ENCODE measurements at places on chromosomes 11 and 22. TPM values are rescaled to one million over a fixed set of nuclear protein-coding genes. Genes with fewer than 3 reads are reported as not detected.

GRCh38 chr11:8392166-8392565 is 128.5 kb upstream of the LMO1 start:
- no peak for DNase-seq

DNA sequence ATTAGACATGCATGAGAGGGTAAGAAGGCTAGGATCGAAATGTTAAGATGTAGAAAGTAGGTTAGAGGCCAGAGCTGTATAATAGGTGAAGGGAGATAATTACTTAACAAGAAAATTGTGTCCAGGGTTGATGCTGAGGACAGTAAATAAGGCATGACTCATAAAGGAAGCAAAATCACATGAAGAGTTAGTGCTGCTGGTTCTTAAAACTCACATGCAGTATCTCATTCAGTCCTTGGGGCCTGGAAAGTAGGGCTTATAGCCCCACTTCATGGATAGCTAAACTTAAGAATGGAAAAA is 130.2 kb downstream of the NCAM1 start:
- DNase-seq, result no peak

DNA sequence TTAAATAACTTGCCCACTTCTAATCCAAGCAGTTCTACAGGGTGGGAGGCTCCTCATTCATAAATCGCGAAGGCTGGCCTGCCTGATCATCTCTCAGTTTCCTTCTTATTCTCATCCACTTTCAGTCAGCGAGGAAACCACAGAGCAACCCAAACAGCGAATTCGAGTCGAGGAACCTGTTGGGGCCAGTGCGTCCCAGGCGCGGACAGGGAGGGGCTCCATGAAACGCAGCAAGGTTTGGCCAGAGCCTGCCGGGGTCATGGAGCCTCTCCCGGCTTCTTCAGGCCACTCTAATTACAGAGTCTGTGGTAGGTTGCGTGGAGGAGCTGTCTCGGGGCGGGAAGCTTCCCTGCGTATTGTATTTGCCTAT is 741 bp upstream of the NAV2 start:
- DNase-seq, result peak; percentile 58

DNA sequence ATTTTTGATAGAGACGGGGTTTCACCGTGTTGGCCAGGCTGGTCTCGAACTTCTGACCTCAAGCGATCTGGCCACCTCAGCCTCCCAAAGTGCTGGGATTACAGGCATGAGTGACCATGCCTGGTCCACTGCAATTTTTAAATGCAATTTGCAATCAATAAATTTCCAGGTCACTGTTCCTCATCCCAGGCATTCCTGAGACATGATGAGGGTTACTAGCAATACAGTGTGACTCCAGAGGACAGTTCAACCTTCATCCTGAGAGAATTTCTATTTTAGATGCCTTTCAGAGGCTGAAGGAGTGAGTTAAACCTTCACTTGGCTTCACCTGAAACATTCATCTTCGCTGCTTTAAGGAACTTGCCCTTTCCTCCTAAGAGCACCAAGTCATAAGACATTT is 9.7 kb upstream of the UBASH3B start:
- DNase-seq, result no peak

- no peak for DNase-seq
These were observed 31.6 kb upstream of the ZBTB16 start for GRCh38 chr11:114027926-114028325.

DNA sequence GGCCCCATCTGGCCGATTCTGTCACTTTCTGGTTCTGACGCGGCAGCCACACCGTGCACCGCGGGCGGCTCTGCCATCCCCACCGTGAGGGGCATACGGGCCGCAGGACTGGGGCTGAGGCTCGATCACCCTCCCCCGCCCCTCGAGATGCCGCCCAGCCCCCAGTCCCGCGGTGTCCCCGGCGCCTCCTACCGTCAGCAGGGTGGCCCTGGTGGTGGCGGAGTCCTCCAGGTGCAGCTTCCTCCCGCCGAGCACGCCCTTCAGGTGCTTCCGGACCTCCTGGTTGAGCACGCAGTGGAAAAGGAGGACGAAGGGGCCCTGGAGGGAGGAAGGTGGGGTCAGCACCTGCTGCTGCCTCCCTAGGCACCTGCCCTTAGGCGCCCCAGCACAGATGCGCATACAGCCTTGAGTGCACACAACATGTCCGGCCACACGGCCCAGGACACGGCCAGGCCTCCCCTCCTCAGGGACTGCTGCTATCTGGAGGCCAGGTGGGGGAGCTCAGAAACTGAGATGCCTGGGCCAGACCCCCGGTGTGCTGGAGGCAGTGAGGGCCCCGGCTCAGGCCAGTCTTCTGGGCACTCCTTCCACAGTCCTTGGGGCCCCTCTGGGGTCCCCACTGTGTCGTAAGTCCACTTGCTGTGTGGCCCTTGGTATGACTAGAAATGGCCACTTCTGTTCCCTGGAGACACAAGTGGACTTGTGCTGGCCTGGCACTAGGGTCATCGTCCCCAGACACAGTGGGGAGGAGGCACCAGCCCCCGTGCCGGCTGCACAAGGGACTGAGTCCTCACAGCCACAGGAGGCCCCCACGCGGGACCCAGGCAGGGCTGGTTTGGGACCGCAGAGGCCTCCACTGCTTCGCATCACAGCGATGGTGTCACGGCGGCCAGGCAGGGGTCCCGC is 31.5 kb downstream of the TRMU start:
- peak; percentile 45 for DNase-seq

- DNase-seq, result no peak
These were observed 190.9 kb downstream of the KIRREL3 start for GRCh38 chr11:126809514-126810289.

DNA sequence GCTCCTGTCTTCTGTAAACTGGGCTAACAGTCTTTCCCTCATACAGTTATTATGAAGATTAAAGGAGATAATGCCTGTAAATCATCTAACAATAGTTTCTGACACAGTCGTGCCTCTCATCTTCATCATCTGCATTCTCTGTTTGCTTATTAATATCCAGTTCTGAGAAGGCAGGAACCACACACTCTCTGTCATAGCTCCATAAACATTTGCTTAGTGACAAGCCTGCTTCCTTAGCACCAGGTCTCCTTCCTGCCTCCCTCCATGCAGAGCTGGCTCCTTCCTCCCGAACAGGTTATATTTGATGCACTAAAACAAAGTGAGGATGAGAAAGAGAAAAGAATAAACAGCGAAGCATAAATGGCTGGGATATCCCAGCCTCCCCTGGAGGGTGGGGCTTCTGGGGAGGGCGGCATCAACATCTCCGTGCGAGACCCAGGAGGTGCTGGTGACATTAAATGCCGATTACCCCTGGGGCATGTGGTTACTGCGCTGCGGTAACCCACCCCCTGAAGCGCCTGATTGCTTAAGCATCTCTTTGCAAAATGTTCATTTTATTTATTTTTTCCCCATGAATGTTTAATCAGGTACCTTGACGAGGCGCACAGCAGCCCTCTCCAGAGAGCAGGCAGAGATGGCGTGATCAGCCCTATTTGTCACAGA is 404.9 kb downstream of the NXPE2 start:
- no peak for DNase-seq

DNA sequence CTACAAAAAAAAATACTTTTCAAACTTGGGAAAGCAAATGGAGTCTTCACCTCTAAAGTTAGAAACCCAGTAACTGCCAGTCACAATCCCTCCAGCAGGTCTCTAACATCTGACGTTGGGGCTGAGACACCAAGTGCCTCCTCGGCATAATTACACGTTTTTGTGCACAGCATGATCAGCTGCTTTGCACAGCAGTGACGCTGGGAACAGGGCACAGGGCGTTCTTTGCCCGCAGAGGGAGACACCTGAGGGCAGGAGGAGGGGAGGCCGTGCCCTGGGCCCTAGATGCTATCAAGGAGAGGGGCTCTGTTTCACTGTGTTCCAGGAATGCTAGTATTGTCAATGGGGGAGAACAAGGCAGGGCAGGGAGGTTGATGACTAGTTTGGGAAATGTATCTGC is 120.1 kb downstream of the PARVA start:
- DNase-seq, result no peak

DNA sequence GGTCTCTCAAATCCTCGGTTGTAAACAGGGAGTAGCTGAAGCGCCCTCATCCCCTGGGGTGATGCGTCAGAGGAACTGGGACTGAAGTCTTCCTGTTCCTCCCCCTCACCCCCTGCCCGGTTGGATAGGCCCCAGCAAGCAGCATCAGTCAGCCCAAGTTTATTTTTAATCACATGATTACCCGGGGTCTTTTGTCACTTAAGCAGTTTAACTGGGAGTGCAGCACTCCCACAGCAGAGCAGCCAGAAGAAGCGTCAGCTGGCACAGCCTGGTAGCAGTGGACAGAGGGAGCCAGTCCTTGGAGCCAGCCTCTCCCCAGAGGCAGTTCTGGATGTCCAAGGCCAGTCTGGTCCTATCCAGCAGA is 342.1 kb downstream of the CTTN start:
- peak; percentile 10 for DNase-seq

GRCh38 chr22:20238536-20238900 is 29.6 kb downstream of the RTN4R start:
- peak; percentile 76 for DNase-seq

DNA sequence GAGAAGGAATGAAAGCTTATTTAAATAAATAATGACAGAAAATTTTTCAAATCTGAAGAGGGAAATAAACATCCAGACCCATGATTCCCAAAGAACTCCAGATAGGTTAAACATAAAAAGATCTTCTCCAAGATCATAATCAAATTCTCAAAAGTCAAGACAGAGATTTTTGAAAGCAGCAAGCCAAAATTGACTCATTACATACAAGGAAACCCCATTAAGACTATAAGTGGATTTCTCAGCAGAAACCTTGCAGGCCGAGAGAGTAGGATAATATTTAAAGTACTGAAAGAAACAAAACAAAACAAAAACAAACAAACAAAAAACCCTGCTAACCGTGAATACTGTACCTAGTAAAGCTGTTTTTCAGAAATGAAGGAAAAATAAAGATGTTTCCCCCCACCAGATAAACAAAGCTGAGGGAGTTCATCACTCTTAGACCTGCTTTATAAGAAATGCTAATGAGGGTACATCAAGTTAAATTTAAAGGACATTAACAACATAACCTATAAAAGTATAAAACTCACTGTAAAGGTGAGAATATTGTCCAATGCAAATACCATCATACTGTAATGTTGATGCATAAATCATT is 412.2 kb downstream of the INSC start:
- DNase-seq, result no peak

- DNase-seq, result no peak
These were observed 214.1 kb downstream of the BLID start for GRCh38 chr11:121901886-121902285.

GRCh38 chr11:28488336-28488735 is 380.1 kb downstream of the METTL15 start:
- no peak for DNase-seq

DNA sequence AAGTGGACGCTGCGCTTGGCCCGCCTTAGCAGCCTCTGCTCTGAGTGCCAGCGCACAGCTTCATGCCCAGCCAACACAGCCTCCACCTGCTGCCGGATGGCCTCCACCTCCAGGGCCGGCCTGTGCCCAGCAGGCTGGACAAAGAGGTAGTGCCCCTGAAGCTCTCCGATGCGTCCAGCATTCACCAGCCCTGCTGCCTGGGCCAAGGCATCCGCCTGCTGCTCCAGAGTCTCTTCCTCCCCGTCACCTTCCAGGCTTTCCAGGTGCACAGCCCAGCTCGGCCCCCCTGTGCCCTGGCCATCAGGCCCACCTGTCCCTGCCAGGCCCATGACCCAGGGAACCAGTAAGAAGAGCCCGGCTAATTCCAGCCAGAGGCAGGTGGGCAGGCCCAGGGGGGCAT is 2.5 kb downstream of the PCSK7 start:
- no peak for DNase-seq

DNA sequence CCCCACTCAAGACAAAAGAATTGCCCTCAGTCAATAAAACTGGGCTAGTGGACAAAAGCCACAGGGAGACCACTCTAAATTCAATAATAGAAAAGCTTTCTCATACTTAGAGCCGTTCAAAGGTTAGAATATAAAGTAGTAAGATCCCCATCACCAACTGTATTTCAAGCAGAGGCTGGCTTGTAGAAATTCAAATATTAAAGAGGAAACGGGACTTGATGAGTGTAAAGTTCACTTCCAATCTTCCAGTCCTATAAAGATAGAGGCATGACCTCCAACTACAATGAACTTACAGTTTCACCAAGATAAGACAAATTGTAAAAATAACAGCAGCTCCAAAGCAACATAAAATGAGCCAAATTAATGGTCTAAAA is 70.4 kb downstream of the CCDC34 start:
- no peak for DNase-seq

Gene GDPD4
- not detected for total RNA-seq

Gene E2F8
- total RNA-seq, result 0.95 TPM

Gene MS4A6E
- not detected for total RNA-seq

Gene WT1
- total RNA-seq, result 1.2 TPM

Gene SPDYC
- total RNA-seq, result not detected

Gene ISX
- not detected for total RNA-seq

Gene IFT27
- total RNA-seq, result 30.2 TPM

Data from lower lobe of right lung (tissue), 2 donors.